ENCODE measurements at places on chromosomes 13 and 19.

- no peak for DNase-seq
Measured at GRCh38 chr13:87855553-87855952, 184.4 kb downstream of the SLITRK5 start.

GRCh38 chr13:25469169-25469525 lies 97.4 kb downstream of the ATP8A2 start:
- no peak for DNase-seq

GRCh38 chr19:55633861-55634260 lies 6.9 kb upstream of the ZNF580 start:
- DNase-seq = no peak

DNA sequence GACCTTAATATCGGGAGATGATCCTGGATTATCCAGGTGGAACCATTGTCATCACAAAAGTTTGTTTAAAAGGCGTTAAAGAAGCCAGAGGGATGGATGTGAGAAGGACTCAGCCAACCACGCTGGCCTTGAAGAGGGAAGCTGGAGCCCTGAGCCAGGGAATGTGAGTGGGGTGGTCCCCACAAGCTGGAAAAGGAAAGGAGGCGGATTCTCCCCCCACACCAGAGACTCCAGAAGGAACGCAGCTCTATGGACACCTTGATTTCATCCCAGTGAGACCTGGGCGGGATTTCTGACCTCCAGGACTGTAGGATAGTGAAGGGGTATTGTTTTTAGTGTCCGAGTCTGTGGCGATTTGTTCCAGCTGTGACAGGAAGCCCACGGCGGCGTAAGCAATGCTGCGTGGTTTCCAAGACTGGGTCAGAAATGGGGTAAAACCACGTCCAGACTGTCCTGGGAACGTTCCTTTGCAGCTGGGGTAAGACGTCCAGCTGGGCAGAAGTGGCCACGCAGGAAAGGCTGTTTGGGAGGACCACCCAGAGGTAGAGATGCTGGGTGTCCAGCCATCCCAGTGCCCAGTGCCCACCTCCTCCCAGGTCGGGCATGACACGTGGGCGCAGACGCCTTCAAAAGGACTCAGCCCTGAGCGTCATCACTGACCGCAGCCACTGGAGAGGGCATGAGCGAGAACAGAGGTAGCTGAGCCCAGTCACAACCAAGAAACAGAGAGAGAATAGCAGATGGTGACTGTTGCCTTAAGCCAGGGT lies 125.4 kb upstream of the USP29 start:
- no peak for DNase-seq

DNA sequence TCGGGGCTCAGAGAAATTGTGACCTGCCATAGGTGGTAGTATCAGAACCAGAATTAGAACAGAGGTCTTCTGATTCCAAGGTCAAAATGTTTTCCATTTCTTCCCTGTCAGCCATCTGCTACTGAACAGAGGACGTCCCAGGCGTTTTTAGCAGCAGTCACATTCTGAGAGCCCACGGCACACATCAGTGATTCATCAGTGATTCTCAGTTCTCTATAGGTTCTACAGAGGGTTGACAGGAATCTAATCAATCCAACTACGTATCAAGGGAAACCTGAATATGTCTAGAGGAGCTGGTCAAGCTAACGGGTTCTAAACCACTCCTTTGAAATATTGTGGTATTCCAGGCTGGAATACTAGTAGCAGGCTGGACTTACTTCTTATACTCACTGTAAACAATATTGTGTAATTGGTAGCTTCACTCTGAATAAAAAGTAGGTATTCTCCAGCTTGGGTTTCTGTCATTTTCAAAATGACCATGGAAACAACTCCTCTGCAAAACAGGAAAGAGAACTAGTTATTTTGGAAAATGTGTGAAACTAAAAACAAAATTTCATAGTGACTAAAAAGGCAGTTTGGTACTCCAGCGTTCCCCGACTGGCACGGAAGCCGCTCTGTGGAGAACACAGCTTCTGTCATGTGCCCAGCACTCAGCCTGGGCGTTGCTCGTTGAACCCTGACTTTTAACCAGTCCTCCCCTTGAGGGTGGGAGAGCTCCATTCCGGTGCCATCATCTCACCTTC lies 43.2 kb downstream of the FLT3 start:
- DNase-seq = no peak

DNA sequence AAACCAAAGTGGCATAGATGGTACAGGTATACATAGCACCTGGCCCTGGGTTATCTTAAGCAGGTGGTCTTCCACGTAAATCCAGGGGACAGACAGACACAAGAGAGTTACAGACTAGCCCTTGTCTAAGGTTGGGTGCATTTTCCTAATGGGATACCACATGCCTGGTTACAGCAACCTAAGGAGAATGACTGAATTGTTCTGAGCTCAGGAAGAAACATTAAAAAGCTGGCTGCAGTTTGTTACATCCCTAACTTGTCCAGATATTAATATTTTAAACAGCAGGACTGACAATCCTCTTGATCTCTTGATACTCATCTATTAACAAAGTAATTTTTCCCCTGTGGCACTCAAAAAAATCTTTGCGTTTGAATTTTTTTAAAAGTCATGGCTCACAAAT lies 102.2 kb upstream of the SERP2 start:
- DNase-seq = no peak

- DNase-seq = no peak
Measured at GRCh38 chr13:50511877-50512341, 331.6 kb downstream of the DLEU7 start.

DNA sequence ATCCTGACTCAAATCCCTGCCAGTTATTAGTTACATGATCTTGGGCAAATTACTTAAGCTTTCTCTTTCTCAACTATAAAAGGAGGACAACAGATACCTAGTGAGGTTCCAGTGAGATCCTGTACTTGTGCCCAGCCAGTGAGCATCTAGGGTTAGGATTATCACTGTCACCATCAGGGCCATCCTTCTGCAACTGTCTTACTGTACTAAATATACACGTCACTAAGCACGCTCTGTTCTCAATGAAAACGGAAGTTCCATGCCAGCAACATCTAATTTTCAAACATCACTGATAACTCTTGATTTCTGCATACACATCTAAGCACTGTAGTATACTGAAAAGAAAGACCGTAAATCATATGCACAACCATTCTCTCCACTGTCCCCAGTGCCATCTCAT lies 70.0 kb downstream of the FOXO1 start:
- DNase-seq = no peak

Data from activated naive CD4-positive, alpha-beta T cell treated with anti-CD3 and anti-CD28 coated beads for 36 hours (primary cell).